HFFc6 (cell line): ENCODE measurements at places on chromosomes 12 and 14. TPM values are rescaled to one million over a fixed set of nuclear protein-coding genes. Genes with fewer than 3 reads are reported as not detected.

GRCh38 chr14:102485693-102486512 is 23.7 kb downstream of the ANKRD9 start:
- no peaks in the 10 kb centered on the region; the same call in none of the 2 replicates for H3K27me3 ChIP-seq
- H3K4me3 ChIP-seq, result no peak overlapping the region
- no peaks in the 10 kb centered on the region for H3K36me3 ChIP-seq
- DNase-seq, result no peak
- peaks cover 15% of the 10 kb centered on the region for H3K4me1 ChIP-seq

DNA sequence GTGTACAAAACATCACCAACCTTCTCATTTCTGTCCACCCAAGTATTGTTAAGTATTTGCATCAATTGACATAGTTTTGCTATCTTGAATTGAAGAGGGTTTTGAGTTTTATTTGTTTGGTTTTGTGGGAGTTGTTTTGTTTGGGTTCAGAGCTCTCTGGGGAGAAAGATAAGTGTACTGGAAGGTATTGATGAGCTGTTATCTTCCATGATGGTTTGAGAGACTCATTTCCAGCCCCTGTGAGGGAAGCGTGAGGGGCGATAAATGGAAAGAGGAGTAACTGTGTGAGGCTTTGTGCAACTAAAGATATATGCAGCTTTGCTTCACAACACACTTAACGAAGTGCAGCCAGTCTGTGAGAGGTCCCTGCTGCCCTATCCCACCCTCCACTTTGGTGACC is 15.7 kb upstream of the CIPC start:
- H3K4me1 ChIP-seq, result peaks cover 6% of the 10 kb centered on the region; the same call in 1 of the 2 replicates
- no peak overlapping the region for H3K27ac ChIP-seq
- no peak overlapping the region for H3K4me3 ChIP-seq
- DNase-seq, result no peak
- H3K27me3 ChIP-seq, result peaks cover 24% of the 10 kb centered on the region

DCTN2 gene
- 108 to 118 TPM (median 116 TPM) in 3 replicates for total RNA-seq

C1S gene
- 21.9 to 28.8 TPM (median 24.5 TPM) in 3 replicates for total RNA-seq

FGF23 gene
- not detected in 3 replicates for total RNA-seq

PPM1H gene
- total RNA-seq, result 8.8 to 19.4 TPM (median 13.5 TPM) in 3 replicates
